ENCODE measurements at places on chromosomes 4 and X.

DNA sequence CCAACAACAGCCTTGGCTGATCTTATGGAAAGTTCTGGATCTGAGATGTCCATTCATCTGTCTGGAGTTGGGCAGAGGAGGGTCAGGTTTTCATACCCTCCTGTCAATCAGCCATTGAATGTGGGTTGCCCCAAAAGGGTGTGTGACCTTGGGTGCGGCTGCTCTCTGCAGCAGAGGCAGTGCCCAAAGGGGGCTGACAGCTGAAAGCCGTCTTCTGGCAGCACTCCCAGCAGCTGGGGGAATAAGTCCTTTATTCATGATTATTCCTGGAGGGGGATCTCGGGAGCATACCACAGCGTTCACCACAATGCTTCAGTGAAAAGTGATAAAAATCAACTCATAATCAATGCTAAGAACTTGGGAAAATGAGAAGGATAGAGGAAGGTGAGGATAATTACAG lies 54.7 kb downstream of the OTC start:
- no peak for DNase-seq

- DNase-seq, result no peak
Observed at GRCh38 chr4:104677116-104677515, 182.4 kb upstream of the CXXC4 start.

DNA sequence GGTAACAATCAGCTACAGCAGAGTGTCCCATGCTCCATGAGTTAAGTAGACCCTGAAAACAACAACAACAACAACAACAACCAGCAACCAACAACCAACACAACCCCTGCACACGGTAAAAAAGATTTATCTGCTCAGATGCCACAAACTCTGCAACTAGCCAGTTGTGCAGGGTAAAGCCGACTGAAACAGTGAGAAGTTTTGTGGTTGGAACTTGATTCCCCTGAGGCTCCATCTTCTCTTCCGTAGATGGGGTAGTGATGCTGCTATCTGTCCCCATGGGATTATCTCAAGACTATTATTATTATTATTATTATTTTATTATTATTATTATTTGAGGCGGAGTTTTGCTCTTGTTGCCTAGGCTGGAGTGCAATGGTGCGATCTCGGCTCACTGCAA lies 50.6 kb upstream of the RAPGEF2 start:
- no peak for DNase-seq

GRCh38 chr4:24742335-24742734 lies 53.0 kb upstream of the SOD3 start:
- no peak for DNase-seq

DNA sequence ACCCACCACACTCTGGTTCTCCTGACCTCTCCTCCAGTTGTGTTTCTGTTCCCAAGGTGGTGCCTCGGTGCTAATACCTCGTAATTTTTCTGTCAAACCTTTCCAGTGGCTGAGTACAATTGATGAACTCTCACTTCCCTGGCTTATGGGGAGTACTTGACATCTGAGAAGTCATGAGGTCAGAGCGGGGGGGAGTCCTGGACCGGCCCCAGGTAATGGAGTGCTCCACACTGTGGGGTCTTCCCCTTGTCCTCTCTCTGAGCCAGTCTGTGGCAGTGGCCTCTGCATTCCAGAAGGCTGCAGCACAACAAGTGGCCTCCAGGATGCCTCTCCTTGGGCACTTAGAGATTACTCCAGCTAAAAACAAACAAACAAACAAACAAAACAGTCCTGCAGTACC lies 122.5 kb upstream of the TRIM2 start:
- no peak for DNase-seq

DNA sequence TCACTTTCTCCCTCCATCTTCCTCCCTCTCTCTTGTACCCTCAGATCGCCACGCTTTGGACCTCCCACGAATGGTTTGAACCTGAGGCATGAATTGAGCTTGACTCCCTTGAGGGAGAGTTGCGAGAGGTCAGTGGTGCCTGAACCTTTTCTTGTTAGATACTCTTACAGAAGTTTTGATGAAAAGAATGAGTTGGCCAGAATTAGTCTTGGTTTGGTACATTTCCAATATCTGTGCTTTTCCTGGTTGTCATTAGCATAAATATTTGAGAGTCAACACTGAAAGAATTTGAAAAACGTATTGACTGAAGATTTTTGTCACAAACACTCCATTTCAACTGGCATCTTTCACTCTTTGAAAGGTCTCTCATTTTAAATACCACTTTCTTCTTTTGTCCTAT lies 510.6 kb upstream of the DIPK2B start:
- DNase-seq, result no peak

- DNase-seq, result no peak
Observed at GRCh38 chr4:72313121-72313520, 255.9 kb downstream of the ADAMTS3 start.

All from activated CD8-positive, alpha-beta memory T cell treated with anti-CD3 and anti-CD28 coated beads for 1 hour (primary cell).